ENCODE measurements at places on chromosomes 3 and 15.

DNA sequence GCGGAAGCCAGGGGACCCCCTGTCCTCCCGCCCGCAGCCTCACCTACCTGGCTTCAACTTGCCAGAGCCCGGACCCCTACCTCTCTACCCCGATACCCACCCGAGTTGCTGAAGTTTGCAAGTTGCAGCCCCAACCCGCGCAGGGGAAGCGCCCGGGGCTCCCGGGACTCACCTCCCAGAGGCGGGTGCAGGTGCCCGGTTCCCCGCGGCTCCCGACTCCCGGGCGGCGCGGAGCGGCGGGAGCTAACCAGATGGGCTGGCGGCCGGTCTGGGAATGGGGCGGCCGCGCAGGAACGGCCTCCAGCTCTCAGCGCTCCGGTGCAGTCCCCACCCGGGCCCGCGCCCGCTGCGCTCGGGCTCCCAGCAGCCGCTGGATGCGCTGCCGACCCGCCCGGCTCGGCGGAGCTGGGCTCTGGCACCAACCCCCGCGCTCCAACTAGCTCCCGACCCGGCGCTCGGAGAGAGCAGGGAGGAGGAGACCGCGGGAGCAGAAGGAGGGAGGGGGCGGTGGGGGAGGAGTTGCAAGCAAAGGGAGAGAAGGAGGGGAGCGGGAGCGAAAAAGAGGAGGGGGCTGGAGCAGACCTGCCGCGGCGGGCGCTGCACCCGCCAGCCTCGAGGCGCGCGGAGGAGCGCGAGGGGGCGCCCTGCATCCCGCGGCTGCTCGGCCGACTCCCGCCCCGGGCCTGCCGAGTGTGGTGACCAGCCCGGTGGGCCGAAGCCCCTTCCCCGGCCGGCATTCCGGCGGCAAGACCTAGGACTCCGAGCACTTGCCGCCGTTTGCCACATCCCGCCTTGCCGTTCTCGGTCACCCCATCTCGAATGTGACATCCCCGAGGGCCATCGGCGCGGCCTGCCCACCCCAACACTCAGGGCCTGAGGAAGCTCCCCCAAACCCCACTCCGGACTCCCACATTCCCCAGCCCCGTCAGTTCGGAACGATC, at the start of gene SEMA5B:
Gene SEMA5B (minus strand): TSS at position 472 of the 941 bp plus-strand sequence. CDS start 66,500 bp downstream, outside the sequence.
- DNase-seq: no peak

GRCh38 chr3:55859305-55859704, 372.2 kb upstream of the WNT5A start:
- no peak for DNase-seq

GRCh38 chr15:60721257-60721626, 242.3 kb upstream of the ICE2 start:
- no peak for DNase-seq

DNA sequence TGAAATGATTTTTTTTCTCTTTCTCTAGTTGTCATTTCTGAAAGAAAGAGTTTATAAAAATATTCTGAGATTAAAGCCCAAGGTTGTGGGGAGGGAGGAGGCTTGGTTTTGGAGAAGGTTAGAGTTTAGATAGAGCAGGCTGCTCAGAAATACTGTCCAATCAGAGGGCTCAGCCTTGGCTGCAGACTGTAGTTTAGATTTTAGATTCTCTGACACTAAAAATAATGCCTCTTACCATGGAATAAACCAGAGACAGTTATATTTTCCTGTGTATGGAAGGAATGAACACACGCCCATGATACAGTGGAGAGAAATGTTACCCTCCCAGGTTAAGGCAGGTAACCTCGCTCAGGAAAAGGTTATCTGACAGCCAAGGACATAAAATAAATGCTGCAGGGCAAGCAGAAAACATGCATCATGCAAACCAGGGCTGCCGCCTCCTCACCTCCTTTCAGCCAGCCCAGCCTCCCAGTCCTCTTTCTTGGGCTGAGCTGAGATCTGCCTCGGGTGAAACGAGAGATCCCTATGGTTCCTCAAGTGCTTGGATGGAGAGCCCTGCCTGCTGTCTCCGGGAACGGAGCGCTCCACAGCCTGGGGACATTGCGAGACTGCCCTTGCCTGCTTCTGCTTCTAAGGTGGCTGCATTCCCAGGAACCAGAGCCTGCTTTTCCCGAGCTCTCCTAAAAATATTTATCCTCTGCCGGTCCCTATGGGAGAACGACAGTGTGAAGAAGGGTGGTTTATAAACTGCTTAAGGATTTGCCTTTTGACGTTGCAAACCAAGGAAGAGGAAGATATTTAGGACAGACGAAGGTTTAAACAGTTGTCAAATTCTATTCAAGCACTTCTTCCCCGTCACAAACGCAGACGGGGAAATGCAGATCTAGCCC, 848 bp downstream of the NCEH1 start:
- DNase-seq: no peak

DNA sequence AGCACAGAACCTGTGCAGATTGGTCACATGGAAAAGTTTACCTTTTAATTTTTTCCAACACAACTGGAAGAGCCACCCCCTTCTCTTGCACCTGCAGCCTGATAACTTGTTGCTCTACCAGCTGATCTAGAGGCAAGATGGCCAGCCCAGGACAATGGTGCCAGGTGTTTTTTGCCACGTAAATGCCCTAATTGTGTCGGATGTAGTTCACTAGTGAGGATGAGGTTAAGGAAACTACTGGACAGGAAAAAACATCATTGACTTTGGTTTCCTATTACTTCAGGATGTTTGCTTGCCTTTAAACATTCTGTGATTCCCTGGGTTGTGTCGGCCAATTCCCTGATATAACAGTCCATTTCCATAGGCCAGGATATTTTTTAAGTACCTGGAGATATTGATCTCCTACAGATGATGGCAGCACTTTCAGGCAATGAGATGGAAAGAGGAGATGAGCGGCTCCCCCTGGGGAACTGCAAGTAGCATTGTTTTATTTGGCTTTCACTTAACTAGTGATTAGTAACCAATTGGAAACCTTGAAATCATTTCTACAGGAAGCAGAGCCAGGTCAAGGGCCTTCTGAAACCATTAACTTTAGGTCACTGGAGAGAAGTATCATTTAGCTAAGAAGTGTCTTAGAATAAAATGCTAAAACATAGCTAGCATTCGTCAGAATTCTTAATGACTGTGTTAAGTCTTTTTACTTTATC, 72.5 kb downstream of the OSBPL10 start:
- DNase-seq: no peak
